ENCODE measurements at places on chromosomes 6 and 20.
A peak's percentile ranks its signal among the peaks of the same experiment; 100 is the strongest.

GRCh38 chr6:15359335-15359862 lies 113.5 kb downstream of the JARID2 start:
- no peak for DNase-seq

DNA sequence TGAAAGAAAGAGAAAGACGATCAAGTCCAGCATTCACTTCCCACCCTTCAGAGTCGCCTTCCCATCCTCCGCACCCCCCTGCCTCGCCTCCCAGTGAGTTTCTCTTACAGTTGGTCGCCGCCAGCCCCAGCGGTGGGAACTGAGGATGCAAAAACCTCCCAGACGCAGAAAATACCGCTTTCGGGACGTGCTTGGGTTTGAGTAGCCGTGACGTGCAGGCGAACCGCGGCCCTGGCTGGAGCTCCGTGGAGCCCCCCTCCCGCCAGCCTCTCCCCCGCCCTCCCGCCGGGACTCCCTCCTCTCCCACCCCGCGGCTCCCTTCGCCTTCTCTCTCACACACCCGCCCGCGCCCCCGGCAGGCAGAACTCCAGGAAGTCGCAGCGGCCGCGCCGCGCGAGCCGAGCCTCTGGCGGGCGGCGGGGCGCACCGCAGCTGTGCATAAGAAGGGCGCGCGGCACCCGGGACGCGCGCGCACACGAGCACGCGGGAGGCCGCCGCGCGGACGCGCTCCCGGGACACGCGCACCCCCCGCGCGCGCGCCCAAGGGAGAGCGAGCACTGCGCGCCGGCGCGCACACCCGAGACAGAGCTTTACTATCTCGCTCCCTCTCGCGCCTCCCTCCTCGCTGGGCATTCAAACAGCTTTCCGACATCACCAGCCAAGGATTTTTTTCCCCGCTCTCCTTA lies at the start of gene ADGRB3:
Gene ADGRB3 (plus strand): TSS at position 557 of the 686 bp plus-strand sequence. CDS start 3,394 bp downstream, outside the sequence.
- DNase-seq: no peak

GRCh38 chr20:47352332-47353238 lies 3.9 kb downstream of the ZMYND8 start:
- no peak for DNase-seq

GRCh38 chr6:150233843-150234269 lies 91.0 kb downstream of the PPP1R14C start:
- DNase-seq: no peak

DNA sequence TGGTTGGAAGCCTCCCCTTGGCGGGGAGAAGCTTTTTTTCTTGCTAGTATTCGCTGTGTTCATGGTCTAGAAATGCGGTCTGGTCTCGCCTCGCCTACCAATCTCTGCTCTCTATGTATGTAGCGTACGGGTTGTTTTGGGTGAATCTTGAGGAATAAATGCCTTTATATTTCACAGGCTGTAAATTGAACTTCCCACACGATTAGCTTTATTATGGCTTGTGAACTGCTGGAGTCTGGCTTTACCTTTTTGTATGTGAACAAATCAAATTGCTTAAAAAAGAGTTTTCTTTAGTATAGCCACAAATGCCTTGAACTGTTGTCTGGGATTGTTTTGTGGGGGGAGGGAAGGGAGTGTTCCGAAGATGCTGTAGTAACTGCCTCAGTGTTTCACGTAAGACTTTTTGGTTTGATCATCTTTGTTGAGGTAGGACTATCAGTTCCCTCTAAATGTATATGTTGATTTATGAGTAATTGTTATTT lies 2.2 kb downstream of the INSM1 start:
- no peak for DNase-seq

- peak; percentile 27 for DNase-seq
These were observed 650 bp upstream of the TTK start for GRCh38 chr6:80003826-80004172.

DNA sequence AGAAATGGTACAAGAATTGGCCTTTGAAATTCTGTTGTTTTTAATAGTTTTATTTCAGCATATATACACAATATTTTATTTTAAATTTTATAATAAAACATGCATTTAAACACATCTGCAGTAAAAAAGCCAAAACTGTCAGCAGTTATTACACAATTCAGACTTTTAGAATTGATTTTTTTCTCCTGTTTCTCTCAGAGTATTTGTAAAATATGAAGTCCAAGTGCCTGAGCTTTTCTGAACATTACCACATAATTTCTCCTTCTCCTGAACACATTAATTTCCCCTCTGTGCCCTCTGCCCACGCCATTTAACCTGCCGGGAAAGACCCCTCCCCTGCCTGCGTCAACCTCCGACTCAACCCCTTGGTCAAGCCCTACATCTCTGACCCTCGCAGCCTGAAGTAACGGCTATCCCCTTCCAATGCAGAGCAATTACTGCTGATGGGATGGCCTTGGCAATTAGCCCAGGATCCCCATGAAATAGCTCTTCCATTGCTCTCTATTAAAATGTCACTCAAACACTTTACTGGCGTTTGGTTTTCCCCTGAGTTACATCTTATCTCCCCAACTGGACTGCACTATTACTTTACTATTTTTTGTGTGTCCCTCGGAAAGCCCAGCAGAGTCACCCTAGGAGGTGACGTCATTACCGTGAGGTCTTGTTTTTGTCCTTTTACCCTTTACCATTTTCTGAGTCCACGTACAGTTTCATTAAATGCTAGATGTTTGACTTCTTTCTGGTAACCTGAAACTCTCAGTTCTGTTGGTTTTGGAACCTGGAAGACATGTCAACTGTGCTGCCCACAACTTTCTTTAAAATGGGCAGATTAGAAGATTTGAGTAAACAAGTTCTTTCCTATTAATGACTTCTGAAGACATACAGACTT lies 146.7 kb upstream of the TAB2 start:
- DNase-seq: no peak

DNA sequence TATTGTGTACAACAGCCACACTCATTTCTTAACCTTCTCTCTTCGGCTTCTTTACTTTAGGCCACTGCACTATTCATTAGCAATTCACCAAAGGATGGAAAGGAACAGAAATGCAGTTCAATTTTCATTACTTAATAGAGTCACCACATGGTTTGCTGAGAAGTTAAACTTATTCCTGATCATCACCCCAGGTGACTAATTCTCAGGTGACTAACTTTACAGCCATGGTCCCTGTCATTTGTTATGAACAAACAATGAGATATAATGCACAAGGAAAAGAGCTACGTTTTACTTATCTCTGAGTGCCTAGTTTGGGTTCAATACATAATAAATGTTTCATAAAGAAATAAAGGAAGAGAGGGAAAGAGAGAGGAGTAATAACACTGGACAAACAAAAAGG lies 45.8 kb upstream of the DST start:
- no peak for DNase-seq

DNA sequence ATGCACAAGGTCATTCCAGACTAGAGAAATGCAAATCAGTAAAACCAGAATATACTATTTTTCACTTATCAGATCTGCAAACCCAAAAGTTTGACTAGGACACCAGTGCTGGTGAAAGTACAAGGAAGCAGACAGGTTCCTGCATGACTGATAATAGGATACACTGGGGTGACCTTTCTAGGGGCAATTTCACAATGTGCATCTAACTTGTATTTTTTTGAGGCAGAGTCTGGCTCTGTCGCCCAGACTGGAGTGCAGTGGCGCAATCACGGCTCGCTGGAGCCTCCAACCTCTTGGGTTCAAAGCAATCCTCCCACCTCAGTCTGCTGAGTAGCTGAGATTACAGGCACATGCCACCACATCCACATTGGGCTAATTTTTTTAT lies 11.4 kb downstream of the COMMD7 start:
- no peak for DNase-seq

DNA sequence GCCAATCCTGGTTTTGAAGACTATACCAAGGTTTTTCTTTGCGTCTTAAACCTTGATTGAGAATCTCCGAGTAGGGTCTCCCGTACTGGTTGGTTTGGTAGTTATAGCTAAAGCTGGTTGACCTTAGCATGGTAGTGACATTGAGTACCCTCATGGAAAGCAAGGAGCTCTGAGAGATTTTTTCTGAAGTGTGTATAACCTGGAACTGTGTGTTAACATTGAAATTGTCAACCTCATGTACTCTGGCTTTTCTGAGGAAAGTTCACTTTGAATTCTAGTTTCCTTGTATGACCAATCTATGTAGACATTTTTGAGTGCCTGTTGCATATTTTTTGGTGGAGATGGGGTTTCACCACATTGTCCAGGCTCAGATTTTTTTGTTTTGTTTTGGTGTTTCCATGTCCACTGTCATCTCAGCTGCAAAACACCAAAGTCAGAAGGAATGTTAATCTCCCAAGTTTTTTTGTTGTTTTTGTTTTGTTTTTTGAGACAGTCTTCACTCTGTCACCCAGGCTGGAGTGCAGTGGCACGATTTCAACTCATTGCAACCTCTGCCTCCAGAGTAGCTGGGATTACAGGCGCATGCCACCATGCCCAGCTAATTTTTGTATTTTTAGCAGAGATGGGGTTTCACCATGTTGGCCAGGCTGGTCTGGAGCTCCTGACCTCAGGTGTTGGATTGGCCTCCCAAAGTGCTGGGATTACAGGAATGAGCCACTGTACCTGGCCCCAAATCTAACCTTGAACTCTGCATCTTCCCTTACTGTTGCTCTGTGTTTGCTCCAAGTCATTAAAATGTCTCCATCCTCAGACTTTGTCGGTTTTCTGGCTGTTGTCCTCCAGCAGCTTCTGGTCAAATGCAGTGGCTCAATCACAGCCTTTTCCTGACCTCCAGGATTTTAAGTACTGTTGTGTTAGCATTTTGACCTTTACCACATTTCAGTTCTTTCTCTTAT lies 4.3 kb downstream of the RPS12 start:
- DNase-seq: no peak

DNA sequence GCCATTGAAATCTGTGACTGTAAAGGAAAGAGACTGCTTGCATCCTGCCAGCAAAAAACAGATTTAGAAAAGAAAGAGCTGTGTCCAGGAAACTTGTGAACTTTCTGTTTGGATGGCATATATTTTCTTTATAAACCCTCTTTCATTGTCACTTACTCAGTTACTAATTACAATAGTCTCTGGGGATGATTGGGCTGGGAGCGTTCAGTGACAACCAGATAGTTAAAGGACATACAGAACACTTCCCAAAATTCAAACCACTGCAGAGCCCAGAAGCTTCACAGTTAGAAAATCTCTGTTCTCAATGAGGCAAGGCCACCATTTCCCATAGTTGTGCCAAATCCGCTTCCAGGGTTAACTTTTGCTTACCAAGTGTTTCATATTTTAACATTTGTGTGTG lies 98.6 kb upstream of the TAB2 start:
- DNase-seq: no peak

DNA sequence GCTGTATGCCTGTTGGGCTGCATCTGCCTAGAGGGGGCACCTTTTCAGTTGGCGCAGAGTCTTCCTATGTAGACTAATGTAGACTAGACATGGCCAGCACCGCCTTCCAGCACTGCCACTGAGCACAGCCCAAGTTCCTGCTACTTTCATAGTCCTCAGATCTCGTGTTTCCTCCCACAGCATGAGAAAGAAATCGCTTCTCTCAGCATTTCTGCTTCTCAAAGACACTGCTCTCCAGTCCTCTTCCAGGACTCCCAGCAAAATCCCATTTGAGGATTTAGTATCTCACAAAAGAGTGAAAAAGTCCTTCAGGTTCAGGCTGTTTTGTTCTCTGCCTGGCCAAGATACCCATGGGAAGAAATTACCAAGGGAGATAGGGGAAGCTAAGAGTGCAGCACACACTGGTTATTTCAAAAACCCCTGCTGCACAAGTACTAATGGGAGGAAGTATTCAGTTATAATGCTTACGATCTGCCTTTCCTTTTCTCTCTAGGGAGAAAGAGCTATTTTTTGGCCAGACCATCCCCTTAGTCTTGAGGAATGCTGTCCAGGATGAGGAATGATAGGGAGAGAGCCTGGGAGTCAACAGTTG lies 35.7 kb downstream of the OGFRL1 start:
- no peak for DNase-seq

GRCh38 chr20:32841632-32842031 lies 17.1 kb upstream of the EFCAB8 start:
- no peak for DNase-seq

- no peak for DNase-seq
These were observed 3.9 kb upstream of the LTV1 start for GRCh38 chr6:143839196-143839595.

- no peak for DNase-seq
These were observed 555 bp upstream of the ZBTB46 start for GRCh38 chr20:63831646-63831992.

DNA sequence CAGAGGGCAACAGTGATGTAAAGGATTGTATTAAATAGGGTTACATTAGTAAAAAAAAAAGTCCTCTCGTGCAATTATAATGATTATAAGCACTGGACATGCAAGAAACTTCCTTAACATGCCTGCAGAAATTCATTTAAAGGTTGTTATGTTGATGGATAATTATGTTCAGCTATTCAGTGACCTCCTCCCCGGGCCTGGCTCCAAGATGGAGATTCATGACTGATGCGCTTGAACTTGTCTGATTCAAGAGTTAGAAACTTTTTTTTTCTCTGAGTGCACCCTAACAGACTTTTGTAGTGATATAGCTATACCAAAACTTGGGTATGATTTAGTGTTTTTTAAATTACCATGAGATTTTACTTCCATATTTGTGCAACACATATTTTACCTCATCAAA lies 1170.0 kb upstream of the CITED2 start:
- no peak for DNase-seq

GRCh38 chr6:158662954-158663624 lies 13.2 kb downstream of the SYTL3 start:
- DNase-seq: no peak

- DNase-seq: no peak
These were observed 51.0 kb upstream of the CEP162 start for GRCh38 chr6:84278321-84278998.

DNA sequence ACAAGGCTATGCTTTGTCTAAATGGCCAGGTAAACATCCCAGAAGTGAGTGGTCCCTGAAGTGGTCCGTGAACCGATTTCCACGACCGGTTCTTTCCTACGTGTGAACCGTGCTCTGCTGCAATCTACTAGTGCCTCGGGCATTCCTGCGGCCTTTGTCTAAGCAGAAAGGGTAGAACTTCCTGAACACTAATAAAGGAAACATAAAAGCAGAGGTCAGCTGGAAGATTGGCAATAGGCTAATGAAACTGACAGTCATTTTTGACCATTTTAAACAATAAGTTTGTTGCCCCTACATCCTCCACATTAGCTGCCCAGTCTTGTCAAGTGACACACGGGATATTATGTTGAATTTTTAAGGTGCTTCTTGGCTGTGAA lies 410.0 kb downstream of the PLCB1 start:
- no peak for DNase-seq

GRCh38 chr20:50246367-50247195 lies 56.0 kb downstream of the CEBPB start:
- DNase-seq: no peak

- no peak for DNase-seq
These were observed 136.1 kb upstream of the SUPT3H start for GRCh38 chr6:45513843-45514242.
